G401 (cell line): ENCODE measurements at places on chromosomes 12 and 14. TPM values are rescaled to one million over a fixed set of nuclear protein-coding genes. Genes with fewer than 3 reads are reported as not detected.

Gene CCDC92
- 2.8 and 10.8 TPM in 2 replicates for total RNA-seq

DNA sequence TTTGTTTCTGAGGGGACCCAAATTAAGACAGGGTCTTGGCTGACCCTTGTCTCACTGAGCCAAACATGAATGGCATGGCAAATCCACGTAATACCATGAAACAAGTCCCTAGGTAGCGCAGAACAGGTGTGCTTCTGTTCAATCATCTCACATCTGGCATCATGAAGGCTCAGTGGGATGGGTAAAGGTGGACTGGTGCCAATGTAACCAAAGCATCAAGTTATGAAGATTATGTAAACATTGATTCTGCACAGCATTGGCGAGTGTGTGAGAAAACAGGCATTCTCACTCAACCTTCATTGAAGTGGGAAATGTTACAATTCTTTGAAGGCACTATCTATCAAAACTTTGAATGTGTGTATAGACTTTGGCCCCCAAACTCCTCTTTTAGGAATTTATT lies 41.9 kb downstream of the PTGER2 start:
- DNase-seq = no peak

- no peak for DNase-seq
These were observed 208.6 kb downstream of the BTG1 start for GRCh38 chr12:91937009-91937408.

DNA sequence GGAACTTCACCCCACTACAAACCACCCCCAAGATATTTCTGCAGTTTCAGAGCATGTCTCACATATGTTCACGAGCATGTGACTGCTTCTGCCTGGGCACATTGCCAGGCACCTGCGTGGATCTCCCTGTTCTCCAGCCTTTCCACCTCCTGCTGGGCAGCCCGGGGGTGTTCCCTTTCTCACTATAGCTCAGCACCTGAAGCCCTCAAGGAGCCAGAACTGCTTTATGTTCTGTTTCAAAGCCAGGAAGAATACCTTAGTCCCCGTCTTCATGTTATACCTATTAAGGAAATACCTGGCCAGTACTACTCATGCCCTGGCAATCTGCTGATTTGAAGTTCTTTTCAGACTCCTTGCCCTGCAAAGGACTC lies 4.2 kb upstream of the FGF6 start:
- no peak for DNase-seq

GRCh38 chr14:61568572-61569011 lies 126.7 kb upstream of the HIF1A start:
- peak; percentile 87 for DNase-seq

Gene TSPAN19
- total RNA-seq = not detected in 2 replicates

DNA sequence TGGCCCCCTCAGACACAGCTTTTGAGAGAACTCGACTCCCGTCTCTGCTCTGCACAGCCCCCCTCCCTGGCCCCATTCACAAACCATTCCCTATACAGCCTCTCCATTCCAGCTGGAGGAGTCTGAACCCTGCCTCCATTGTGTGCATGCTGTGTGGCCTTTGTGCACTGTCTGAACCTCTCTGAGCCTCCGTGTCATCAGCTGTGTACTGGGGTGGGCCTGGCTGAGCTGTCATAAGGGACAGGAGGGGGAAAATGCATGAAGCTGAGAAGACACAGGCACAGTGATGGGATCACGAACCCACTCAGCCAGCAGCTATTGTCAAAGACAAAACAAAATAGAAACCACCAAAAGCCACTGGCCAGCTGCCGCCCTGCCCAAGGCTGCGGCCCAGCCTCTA lies 130.8 kb downstream of the RFLNA start:
- no peak for DNase-seq

GRCh38 chr14:104974146-104974541 lies 4.0 kb downstream of the AHNAK2 start:
- no peak for DNase-seq

DNA sequence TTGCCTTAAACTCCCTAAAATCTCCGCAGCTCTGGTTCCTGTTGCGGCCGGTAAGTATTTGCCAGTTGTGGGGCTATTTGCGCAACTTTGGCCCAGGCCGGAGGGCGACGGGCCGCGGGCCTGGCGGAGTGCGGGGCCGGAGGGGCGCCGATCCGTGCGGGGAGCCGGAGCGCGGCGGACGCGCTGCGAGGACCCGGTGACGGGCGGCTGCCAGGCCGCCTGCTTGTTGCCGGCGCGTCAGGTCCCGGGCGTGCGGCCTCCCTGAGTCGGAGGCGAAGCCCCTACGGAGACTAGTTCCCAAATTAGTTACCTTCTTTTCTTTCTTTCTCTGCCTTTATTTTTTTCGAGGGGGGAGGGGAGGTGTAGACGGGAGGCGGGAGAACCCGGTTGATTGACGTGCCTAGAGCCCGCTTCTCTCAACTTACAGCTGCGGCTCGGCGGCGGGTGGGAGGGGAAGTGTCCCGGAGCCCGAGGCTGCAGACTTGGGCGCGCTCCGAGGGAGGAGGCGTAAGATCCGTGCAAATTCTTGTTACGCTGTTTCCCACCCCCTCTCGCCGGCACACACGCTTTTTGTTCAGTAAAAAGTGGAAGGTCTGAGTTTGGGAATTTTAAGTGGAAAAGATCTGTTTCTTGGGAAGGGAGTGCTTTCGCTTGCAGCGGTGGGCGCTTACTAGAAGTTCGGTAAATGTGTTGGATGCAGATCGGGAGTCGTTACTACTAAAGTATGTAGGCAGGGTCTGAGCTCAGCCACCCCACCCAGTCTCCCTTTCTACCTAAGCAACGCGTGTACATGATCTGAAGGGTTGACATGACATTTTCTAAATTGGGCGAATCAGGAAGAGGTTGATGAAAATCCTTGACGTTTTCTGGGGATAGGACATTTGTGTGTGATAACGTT lies 576 bp downstream of the ZBTB1 start:
- peak; percentile 83 for DNase-seq

DNA sequence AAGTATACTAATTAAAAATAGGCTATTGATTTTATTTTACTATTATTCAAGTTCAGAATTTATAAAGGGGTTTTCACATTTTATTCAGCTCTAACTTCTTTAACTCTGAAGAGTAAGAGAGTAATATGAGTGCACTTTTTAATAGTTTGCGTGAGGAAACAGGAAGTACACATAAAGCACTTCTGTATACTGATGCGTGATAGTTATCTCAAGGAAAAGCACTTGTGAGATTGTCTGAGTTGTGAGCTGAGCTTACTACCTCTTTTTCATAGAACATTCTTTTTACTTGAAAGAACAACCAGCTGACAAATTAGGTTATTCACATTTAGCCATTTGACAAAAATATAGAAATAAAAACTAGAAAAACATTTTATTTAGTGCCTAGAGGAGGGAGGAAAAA lies 1.9 kb downstream of the RAD51AP1 start:
- DNase-seq = no peak

Gene MAP3K12
- 29.5 and 32.8 TPM in 2 replicates for total RNA-seq

- DNase-seq = no peak
These were observed 28.3 kb downstream of the DYNC1H1 start for GRCh38 chr14:101992708-101993107.

Gene RNU4-1
- not detected in 2 replicates for total RNA-seq

DNA sequence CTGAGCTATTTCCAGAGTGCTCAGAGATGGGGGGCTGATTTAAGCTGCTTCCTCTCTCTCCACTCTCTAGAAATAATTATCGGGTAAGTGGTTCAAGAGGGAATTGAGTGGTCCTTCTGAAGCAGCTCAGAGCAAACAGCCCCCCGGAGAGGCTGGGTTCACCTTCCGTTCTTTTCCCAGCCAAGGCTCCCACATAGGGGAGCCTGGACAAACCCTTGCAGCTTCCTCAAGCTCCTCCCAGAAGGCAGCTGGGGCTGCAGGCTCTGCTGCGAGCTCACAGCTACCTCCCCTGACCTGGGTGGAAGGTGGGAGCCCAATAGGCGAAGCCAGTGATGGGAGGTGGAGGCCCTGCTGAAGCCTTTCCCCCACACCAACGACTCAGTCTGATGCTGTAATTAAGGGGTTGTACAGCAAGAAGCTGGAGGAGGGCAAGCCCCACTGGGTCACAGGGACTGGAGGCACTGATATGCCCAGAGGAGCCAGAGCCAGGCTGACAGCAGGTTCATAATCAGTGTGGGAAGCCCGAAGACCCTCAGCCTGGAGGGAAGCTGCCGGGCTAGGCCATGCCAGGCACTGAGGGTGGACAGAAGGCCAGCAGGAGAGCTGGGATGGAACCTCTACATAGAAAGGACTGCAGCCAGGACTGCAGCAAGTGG lies 52.4 kb downstream of the ARL6IP4 start:
- DNase-seq = no peak

DNA sequence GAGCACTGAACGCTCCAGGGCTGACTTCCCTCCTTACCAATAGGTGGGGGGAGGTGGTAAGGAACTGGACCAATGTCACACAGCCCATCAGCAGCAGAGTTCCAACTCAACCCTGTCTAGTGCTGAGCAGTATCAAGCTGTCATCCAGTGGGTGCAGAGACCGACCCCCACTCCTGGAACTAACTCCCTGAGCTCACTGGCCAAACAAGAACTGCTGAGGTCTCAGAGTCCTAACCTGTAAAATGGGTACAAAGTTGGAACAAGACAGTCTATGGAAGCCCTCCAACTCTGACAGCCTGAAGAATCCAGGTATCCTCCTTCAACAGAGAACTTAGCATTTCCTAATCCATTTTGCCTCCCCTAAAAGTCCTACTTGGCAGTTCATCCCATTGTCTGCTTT lies 91.1 kb upstream of the CLMN start:
- no peak for DNase-seq

GRCh38 chr14:24059841-24060388 lies 8.1 kb downstream of the CARMIL3 start:
- DNase-seq = no peak

DNA sequence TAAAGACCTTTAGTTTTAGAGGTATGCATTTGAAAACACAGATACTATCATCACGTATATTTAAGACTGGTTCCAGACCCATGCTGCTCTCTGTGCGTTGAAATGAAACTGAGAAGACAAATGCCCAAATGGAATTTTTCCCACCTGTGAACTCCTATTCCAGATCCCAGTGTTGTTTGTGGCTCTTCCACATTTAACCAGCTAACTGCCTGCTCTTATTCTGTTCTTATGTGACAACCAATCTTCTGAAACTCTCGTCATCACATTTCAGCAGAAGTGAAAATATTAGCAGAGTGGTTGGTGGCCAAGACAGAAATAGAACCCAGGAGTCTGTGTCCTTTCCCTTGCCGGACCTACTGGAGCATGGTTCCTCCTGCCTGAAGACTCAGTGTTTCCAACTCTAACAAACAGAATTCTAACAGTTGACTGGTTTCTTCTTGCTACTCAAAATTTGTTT lies 460.2 kb downstream of the RAD51B start:
- no peak for DNase-seq

Gene PRPH
- 1.8 and 2.2 TPM in 2 replicates for total RNA-seq
